ENCODE measurements at places on chromosomes 13 and 19. TPM values are rescaled to one million over a fixed set of nuclear protein-coding genes. Genes with fewer than 3 reads are reported as not detected.
A peak's percentile ranks its signal among the peaks of the same experiment; 100 is the strongest.

- H3K4me3 ChIP-seq: no peak overlapping the region
- H3K27ac ChIP-seq: no peak overlapping the region
- no peaks in the 10 kb centered on the region for H3K36me3 ChIP-seq
- no peaks in the 10 kb centered on the region for H3K27me3 ChIP-seq
- DNase-seq: no peak
- no peaks in the 10 kb centered on the region for H3K4me1 ChIP-seq
Measured at GRCh38 chr13:65844266-65844841, 1385.8 kb downstream of the PCDH9 start.

COL4A2 gene
- total RNA-seq: 230 TPM

DNA sequence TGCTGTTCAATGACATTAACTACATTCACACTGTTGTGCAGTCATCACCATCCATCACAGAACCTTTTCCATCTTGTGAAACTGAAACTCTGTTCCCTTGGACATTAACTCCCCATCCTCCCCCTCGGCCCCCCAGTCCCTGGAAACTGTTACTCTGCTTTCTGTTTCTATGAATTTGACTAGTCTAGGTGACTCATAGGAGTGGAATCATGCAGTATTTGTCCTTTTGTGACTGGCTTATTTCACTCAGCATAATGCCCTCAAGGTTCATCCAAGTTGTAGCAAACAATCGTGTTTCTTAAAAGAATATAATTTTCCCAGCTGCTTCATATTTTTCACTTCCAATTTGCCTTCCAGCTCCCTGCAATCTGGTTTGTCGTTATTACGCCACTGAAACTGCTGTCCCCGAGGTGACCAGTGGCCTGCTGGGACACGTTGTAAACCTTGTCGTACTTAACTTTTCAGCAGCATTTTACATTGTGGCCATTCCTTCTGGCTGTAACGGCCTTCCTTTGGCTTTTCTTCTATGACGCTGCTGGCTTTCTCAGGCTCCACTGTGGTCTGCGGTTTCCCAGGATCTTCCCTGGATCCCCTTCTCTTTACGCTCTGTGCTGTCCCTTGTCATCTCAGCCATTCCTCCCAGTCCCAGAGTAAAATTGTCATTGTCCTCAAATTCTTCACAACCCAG, 74.0 kb downstream of the DHRS12 start:
- H3K4me3 ChIP-seq: no peak overlapping the region
- no peaks in the 10 kb centered on the region for H3K36me3 ChIP-seq
- peaks cover 84% of the 10 kb centered on the region for H3K4me1 ChIP-seq
- peak overlapping the region; percentile 74 for H3K27ac ChIP-seq
- no peaks in the 10 kb centered on the region for H3K27me3 ChIP-seq

- no peaks in the 10 kb centered on the region for H3K4me1 ChIP-seq
- no peaks in the 10 kb centered on the region for H3K27me3 ChIP-seq
- no peak overlapping the region for H3K27ac ChIP-seq
- no peak overlapping the region for H3K4me3 ChIP-seq
- H3K36me3 ChIP-seq: peaks cover 2% of the 10 kb centered on the region
- no peak for DNase-seq
Measured at GRCh38 chr19:48117515-48118130, 7.0 kb upstream of the PLA2G4C start.

PVR gene
- 55.4 TPM for total RNA-seq

TMIGD2 gene
- not detected for total RNA-seq

GRCh38 chr13:31722673-31723072, 16.7 kb upstream of the RXFP2 start:
- H3K27me3 ChIP-seq: no peaks in the 10 kb centered on the region
- no peak for DNase-seq
- H3K4me1 ChIP-seq: no peaks in the 10 kb centered on the region
